Activated T-helper 1 cell treated with anti-CD3 and anti-CD28 coated beads, Interleukin-12 subunit alpha, Interleukin-12 subunit beta, Interleukin-2, Interleukin-4 antibody, amounts not matched to agents 30 ng/mL and 10 ng/mL and 1 ng/mL, durations not matched to agents 14 hours and 24 hours and 36 hours (primary cell): ENCODE measurements at places on chromosomes 3 and 15. TPM values are rescaled to one million over a fixed set of nuclear protein-coding genes. Genes with fewer than 3 reads are reported as not detected.

The CIDEC gene
- not detected in 2 replicates for total RNA-seq

DNA sequence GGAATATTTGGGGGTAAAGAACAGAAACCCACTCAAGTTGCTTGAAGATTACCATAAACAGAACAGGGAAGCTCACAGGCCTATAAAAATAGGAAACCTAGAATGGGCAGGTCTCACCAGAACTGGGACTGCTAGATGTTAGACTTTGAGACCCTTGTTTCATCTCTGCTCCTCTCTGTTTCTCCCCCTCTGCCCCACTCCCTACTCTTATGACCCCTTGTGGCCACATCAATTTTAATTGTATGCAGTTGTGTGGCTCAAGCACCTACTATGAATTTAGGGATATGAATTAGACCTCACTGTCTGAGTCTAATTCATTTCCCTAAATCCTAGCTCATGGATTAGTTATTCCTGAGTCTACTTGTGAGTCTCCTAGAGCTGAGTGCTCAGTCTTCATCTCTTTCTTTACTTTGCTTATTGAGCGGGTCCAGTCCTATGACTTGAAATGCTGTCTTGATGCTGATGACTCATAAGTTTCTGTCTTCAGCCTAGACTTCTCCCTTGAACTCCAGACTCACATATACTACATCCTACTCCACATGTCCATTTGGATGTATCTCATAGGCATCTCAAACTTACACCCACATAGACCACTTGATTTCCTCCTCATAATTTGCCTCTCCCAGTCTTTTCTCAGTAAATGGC lies 78.7 kb downstream of the ITPR1 start:
- H3K27ac ChIP-seq = no peak overlapping the region
- no peak for DNase-seq
- peaks cover 5% of the 10 kb centered on the region for H3K4me1 ChIP-seq

DNA sequence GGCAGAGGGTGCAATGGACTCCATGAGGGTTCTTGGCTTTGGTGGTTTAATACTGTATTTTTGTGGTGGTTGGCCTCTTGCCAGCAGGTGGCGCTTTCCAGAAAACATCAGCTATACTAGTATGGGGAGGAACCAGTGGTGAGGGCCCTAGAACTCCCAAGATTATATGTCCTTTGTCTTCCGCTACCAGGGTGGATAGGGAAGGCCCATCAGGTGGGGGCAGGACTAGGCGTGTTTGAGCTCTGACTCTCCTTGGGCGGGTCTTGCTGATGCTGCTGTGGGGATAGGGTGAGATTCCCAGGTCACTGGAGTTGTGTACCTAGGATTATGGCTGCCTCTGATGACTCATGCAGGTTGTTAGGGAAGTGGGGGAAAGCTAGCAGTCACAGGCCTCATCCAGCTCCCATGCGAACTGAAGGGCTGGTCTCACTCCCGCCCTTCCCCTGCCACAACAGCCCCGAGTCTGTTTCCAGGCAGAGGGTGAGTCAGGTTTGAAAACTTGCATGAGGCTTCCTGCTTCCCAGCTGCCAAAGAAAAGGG lies 357.7 kb downstream of the OTOL1 start:
- H3K36me3 ChIP-seq = no peaks in the 10 kb centered on the region
- no peak for DNase-seq
- H3K4me3 ChIP-seq = no peak overlapping the region

The NTRK3 gene
- 0.24 and 0.29 TPM in 2 replicates for total RNA-seq

- H3K27me3 ChIP-seq = no peaks in the 10 kb centered on the region
- no peak overlapping the region for H3K4me3 ChIP-seq
- H3K36me3 ChIP-seq = no peaks in the 10 kb centered on the region
- H3K4me1 ChIP-seq = no peaks in the 10 kb centered on the region
- no peak for DNase-seq
These were observed 82.8 kb upstream of the ABHD17C start for GRCh38 chr15:80612118-80612823.

The FGF12 gene
- total RNA-seq = not detected in 2 replicates

GRCh38 chr15:93860701-93861100 lies 370.7 kb upstream of the MCTP2 start:
- DNase-seq = no peak
- no peak overlapping the region for H3K27ac ChIP-seq
- H3K27me3 ChIP-seq = peaks cover 10% of the 10 kb centered on the region
- H3K4me1 ChIP-seq = no peaks in the 10 kb centered on the region
- no peaks in the 10 kb centered on the region for H3K36me3 ChIP-seq

DNA sequence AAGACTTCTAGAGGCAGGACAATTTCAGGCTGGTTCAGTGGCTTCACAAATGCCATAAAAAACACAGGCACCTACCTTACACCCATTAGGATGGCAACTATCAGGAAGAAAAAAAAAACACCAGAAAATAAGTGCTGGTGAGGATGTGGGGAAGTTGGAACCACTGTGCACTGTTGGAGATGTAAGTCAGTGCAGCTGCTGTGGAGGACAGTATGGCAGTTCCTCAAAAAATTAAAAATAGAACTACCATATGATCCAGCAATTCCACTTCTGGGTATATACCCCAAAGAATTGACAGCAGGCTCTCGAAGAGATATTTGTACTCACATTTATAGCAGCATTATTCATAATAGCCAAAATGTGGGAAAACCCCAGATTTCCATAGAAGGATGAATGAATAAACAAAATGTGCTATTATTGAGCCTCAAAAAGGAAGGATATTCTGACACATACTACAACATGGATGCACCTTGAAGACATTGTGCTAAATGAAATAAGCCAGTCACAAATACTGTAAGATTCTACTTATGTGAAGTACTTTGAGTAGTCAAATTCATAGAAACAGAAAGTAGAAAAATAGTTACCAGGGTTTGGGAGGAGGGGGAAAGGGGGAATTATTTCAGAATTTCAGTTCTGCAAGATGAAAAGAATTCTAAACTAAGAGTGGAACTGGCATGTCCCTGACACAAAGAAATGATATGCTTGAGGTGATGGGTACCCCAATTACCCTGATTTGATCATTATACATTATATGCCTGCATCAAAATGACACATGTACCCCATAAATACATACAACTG lies 40.9 kb downstream of the NR1D2 start:
- no peaks in the 10 kb centered on the region for H3K27me3 ChIP-seq
- H3K36me3 ChIP-seq = no peaks in the 10 kb centered on the region
- H3K4me3 ChIP-seq = no peak overlapping the region

The GABRR3 gene
- total RNA-seq = not detected in 2 replicates

DNA sequence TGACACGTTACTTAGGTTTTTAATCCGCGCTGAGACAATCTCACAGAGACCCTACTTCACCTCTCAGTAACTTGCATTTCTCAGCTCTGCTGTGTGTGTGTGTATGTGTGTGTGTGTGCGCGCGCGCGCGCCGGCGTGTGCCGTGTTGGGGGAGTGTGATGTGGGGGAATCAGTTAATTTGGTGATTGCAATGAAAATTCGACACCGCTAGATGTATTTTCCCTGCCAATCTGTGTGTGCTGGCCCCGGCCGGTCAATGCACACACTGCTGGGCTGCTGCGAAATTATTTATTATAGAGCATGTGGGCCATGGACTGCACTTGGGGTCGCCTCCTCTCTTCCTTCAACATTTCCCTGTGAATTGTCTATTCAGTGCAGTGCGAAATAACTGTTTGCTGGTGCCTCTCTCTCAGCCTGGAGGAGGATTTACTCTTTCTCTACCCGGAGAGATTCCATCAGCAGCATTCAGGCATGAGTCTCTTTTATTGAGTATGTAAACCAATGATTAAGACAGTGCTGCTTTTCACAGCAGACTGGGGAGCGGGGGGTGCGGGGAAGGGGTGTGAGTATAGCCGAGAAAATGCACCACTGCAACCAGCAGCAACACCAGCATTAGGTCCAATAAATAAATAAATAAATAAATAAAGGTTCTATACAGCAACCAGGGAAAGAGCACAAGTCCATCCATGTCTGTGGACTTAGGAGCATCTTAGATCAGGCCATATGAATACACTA lies 2.9 kb downstream of the CADM2 start:
- no peak for DNase-seq
- no peak overlapping the region for H3K27ac ChIP-seq
- H3K4me3 ChIP-seq = no peak overlapping the region
- H3K36me3 ChIP-seq = peaks cover 2% of the 10 kb centered on the region
- H3K27me3 ChIP-seq = peaks cover 26% of the 10 kb centered on the region

- peaks cover 37% of the 10 kb centered on the region for H3K4me1 ChIP-seq
- no peak overlapping the region for H3K27ac ChIP-seq
- no peak for DNase-seq
- H3K4me3 ChIP-seq = no peak overlapping the region
- H3K27me3 ChIP-seq = no peaks in the 10 kb centered on the region
These were observed 12.3 kb downstream of the HCLS1 start for GRCh38 chr3:121648219-121648958.

GRCh38 chr3:123805504-123805903 lies 78.6 kb downstream of the MYLK start:
- H3K4me3 ChIP-seq = no peak overlapping the region
- peaks cover 3% of the 10 kb centered on the region for H3K27me3 ChIP-seq
- no peak overlapping the region for H3K27ac ChIP-seq
- H3K4me1 ChIP-seq = no peaks in the 10 kb centered on the region

The NDN gene
- 3.0 and 3.9 TPM in 2 replicates for total RNA-seq

DNA sequence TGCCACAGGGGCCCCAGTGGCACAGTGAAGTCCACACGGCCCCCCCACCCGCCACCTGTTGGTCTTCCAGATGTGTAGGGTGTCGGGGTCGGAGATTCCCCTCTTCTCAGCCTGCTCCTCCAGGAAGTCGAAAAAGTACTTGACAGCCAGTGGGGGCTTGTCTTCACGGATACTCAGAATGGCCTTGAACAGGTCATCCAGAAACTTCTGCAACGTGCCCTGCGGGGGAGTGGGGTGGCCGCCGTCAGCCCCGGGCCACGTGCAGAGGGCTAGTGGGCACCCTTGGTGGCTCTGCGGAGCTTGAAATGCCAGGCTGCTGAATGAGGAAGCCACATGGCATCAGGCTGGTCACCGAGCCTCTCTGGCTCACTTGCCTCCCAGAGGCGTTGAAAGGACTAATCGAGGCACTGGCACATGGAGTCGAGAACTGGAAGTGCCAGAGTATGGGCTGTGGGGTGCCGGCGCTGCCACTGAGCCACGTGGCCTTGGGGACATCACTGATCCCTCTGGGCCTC lies 16.6 kb downstream of the H1-8 start:
- no peak overlapping the region for H3K4me3 ChIP-seq
- H3K36me3 ChIP-seq = no peaks in the 10 kb centered on the region
- DNase-seq = no peak
- H3K27me3 ChIP-seq = peaks cover 8% of the 10 kb centered on the region

The HYAL3 gene
- 7.9 and 8.0 TPM in 2 replicates for total RNA-seq

GRCh38 chr15:101264011-101264410 lies 12.2 kb upstream of the CHSY1 start:
- DNase-seq = no peak
- H3K4me1 ChIP-seq = peaks cover 12% of the 10 kb centered on the region
- H3K27me3 ChIP-seq = peaks cover 14% of the 10 kb centered on the region
- H3K36me3 ChIP-seq = peaks cover under 1% of the 10 kb centered on the region
- H3K27ac ChIP-seq = peak overlapping the region; percentile 29

- no peak overlapping the region for H3K27ac ChIP-seq
- peaks cover 5% of the 10 kb centered on the region for H3K27me3 ChIP-seq
- H3K4me1 ChIP-seq = no peaks in the 10 kb centered on the region
- DNase-seq = no peak
These were observed 99.3 kb downstream of the ABHD5 start for GRCh38 chr3:43790060-43790459.

The LSAMP gene
- not detected in 2 replicates for total RNA-seq

The SORD gene
- total RNA-seq = 19.9 and 21.5 TPM in 2 replicates
